Right atrium auricular region (tissue), 2 donors: ENCODE measurements at places on chromosomes 12 and 14. TPM values are rescaled to one million over a fixed set of nuclear protein-coding genes. Genes with fewer than 3 reads are reported as not detected.

The KLRK1 gene
- total RNA-seq, result 0.59 TPM

The LRRK2 gene
- 8.6 TPM for total RNA-seq

DNA sequence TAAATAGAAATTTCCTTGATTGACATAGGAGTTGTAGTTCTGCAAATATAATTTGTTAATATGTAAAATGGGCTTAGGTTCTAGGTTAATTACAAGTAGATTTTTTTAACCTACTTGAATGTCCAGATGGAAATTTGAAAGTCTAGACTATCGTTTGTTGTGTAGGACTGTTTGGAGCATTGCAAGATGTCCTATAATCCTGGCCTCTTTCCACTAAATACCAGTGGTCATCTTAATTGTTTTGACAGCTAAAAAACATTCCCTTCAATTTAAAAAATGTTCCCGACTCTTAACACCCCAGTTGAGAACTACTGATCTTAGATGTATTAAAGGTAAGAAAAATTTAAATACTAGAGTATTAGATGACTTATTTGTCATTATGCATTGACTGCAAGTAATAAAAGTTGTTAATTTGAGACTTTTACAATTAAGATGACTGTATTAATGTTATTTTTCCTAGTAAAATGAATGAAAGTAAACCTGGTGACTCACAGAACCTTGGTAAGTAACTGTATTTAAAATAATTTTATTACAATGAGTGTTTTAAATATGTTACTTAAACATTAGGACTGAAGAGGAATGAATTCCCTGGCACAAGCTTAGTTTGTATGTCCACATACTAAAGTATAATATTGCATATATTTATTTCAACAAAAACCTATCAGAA, 21.8 kb downstream of the G2E3 start:
- no peak for DNase-seq

GRCh38 chr12:92439420-92439805, 263.4 kb upstream of the PLEKHG7 start:
- peak; percentile 68 for DNase-seq

- no peak for DNase-seq
Observed at GRCh38 chr14:37890095-37890494, 294.7 kb downstream of the TTC6 start.

The RND1 gene
- total RNA-seq, result 0.70 TPM

DNA sequence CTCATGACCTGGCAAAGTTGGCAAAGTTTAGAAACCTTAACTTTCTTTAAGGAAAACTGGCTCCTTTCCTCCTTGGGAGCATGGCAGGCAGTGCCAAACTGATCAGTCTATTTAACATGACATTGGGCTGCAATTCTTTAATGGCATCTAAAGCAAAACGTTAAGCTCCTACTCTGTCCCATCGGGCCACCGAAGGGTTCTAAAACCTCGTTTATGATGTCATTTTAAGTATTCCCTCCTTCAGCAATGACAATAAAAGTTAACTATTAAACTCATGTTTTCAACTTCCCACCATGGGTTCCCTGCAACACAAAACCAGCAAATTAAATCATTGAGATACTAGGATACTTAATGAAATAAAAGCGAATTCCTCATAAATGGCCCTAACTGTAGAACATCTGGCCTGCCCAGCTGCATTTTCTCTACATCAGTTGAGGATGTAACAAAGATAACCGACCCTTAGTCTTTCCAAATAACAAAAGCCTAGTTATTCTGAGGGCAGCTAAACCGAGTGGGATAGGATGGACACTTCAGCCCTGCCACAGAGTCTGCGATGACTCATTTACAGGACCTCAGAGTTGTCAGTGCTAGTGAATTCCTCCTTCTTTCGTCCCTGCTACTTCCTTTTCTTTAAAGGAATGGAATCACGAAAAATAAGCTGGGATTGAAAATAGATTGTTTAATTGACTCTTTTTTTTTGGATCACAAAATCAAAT, 34.5 kb upstream of the RIC8B start:
- DNase-seq, result no peak

- peak; percentile 79 for DNase-seq
Observed at GRCh38 chr14:50559990-50560930, at the start of gene ATL1. TSS of gene ATL1 (plus strand) at chr14:50560145. CDS start at chr14:50560266, 121 bp downstream.

- no peak for DNase-seq
Observed at GRCh38 chr14:83994020-83994419, 1535.9 kb upstream of the FLRT2 start.

The SPATS2 gene
- 7.6 TPM for total RNA-seq
